ENCODE measurements at places on chromosomes 13 and 19.
A peak's percentile ranks its signal among the peaks of the same experiment; 100 is the strongest.

DNA sequence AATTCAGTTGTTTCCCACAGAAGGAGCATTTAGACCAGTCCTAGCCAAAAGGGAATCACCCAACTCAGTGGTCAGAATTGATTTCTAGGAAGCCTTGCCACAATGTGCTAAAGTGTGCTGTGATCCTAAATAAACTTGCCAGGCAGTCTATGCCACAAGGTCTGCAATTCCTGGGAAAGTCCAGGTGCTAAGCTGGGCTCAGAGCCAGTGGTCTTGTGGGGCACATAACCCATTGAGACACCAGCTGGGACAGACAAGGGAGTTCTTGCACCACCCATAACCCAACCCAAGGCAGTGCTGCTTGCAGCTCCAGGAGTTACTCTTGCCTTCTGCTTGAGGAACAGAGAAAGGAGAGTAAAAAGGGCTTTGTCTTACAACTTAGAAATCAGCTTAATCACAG is 489.5 kb upstream of the SPRY2 start:
- DNase-seq: no peak

GRCh38 chr19:14603990-14604387 is 21.1 kb downstream of the CLEC17A start:
- DNase-seq: no peak

DNA sequence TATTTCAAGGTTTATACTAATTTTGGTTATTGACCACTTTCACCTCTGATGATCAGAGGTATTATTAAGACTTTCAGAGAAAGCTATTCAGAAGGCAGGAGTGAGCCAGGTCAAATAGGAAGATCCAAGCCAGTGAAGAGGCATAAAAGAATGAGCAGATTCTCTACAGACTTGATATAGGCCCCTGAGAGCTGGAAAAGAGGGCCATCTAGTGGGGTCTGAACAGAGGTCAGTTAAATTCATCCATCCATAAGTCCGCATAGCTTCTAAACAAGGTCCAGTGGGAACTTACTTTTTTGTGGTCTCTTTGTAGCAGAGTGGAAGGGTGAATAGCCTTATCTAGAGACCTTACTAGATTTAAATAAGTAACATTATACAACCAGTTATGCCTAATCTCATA is 126.6 kb upstream of the UFM1 start:
- DNase-seq: no peak

DNA sequence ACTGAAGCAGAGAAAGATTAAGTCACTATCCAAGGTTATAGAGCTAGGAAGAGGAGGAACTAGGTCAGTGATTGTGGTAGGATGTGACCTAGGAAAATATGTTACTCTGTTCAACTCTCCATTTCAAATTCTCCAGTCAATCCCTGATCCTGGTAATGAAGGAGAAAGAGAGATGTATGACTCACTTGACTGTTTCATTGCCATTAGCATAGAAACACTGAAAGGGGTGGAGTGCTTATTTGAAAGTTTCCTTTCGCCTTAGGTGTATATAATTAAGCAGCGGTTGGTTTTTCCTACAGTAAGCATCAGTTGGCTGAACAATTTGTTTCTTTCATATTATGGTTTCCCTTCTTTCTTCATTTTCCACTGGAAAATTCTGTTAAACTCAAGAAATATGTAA is 198.1 kb upstream of the CSNK1A1L start:
- no peak for DNase-seq

DNA sequence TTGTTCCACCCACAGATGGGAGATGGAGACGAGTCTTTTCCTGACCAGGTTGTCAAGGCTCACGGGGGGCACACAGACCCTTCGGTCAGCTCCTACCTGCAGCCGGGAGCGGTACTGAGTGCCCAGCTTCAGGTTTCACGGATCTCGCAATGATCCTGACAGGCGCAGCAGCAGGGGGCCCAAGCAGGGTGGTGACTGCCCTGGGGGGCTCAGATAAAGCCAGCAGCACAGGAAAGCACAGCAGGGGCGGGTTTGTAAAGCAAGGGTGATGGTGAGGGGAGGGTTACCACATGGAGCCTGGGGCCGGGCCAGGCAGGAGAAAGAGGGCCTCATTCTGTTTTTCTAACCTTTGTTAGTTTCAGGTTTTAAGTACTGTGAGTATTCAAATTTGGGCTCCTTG is 41.7 kb upstream of the ATP11A start:
- no peak for DNase-seq

DNA sequence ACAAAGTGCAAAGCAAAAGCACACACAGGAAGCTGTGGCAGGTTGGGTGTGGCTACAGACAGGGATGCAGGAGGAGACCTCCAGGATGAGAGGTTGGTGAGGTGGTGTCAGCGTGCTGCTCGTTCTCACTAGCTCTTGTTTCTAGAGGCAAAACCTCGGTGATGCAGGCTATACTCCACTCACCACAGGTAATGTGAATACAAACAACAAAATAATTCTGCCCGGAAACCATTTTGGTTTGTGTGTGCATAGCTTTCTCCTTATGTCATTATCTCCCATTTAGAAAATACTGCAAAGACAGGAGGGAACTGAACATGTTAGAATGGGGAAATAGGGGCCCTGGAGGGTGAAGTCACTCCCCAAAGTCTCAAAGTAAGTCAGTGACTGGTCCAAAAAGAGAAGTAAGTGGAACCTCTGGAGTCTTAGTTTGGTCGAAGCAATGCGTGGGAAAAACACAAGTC is 9.4 kb downstream of the LCP1 start:
- no peak for DNase-seq

GRCh38 chr13:40819797-40820315 is 30.4 kb downstream of the SLC25A15 start:
- DNase-seq: no peak

DNA sequence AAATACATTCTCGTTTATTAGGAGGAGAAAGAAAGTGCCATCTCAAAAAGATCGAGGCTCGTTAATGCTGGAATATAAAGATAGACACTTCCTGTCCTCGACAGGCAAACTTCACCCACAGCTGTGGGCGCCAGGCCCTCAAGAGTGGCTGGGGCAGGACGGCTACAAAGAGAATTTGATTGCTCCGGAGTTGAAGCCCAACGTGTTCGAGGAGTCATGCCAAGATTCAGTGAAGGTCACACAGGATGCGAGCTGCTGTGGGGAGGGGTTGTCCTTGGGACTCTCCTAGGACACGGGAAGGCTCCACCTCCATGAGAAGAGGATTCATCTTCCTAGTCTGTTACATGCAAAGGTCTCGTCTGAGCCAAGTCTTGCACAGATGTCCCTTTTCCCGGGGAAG is 16.3 kb upstream of the PTPRS start:
- DNase-seq: no peak

GRCh38 chr19:55206664-55207500 is 2.4 kb downstream of the PTPRH start:
- peak; percentile 29 for DNase-seq

DNA sequence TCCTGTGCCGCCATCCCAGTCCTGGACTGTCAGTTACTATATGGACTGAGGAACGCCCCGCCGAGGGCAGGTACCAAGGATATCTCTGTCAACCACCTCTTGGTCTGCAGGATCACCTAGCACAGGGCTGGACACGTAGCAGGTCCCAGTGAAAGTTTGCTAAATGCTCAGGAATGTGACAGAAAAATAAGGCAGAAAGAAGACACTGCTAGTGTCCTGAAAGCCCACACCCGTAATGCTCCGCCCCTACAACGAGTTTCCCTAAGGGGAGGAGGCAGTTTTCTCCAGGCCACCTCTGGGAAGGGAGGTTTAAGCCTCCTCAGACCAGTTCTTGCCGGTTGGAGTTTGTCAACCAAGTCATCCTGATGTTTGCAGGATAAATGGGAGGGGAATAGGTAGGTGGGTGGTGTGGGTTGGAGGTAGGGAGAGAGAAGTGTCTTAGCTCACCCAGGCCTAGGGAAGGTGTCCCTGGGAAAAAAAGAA is 1.7 kb upstream of the SERTAD3 start:
- DNase-seq: no peak

DNA sequence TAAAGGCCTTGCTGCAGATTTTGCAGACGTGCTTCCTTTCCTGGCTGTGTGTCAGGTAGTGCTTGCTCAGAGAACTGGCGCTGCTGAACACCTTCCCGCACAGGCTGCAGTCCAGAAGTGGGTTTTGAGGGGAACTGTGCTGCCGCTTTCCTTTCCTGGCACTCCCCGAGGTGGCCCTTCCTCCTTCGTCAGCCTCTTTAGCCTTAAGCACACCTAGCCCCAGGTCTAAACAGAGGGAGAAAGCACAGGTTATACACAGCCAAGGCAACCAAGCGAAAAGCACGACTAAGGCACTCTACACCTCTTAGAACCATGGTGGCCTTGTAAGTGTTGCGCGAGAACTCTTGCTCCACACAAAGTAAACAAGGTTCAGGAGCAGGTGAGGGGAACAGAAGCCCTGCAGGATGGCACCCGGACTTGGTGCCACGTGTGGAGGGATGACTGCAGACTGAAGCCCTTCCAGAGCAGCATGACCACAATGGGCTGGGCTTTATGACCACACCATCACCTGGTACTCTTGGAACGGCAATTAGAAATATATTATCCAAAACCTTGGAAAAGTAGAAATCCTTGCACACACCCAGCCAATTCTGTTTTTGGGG is 23.6 kb downstream of the ZNF541 start:
- no peak for DNase-seq

GRCh38 chr13:34343413-34343940 is 525.5 kb downstream of the RFC3 start:
- DNase-seq: no peak

DNA sequence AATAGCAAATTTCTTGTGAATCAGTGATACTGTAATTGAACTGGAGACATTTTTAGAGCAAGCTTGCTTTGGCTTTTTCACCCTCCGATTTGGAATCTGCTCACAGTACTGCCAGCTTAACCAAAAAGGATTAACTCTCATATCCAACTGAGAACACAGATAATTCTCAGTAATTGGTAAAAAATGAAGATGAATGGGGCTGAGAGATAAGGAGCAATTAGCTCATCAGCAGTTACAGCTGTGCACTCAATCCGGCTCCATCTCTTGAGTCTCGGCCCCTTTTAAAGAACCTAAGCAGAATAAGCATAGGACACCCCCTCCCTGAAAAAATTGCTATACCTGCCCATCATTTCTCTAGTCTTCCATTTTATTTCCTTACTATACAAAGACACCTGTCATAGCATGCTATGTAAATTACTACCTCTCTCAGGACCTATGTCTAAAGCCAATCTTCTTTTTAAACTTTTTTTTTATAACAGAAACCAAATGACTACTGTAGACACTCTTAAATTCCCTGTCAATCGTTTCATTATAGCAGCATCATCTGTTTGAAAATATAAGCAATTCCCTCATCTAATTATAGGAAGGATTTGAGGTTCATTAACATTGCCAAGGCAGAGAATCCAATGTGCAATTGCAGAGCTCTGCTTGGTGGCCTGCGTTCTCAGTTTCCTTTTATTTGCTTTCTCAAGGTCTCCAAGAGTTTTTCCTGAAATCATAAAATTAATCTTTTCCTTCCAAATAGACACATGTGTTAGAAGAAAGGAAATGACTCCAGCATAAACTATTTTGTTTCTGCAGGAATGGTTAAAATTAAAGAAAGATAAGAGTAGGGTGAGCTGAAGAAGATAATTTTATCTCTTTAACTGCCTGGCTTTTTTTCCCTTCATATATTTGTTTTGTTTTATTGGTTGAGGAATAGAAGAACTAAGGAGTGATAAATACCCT is 242.1 kb downstream of the DACH1 start:
- no peak for DNase-seq

GRCh38 chr19:35279374-35279773 is 3.0 kb upstream of the HAMP start:
- no peak for DNase-seq

DNA sequence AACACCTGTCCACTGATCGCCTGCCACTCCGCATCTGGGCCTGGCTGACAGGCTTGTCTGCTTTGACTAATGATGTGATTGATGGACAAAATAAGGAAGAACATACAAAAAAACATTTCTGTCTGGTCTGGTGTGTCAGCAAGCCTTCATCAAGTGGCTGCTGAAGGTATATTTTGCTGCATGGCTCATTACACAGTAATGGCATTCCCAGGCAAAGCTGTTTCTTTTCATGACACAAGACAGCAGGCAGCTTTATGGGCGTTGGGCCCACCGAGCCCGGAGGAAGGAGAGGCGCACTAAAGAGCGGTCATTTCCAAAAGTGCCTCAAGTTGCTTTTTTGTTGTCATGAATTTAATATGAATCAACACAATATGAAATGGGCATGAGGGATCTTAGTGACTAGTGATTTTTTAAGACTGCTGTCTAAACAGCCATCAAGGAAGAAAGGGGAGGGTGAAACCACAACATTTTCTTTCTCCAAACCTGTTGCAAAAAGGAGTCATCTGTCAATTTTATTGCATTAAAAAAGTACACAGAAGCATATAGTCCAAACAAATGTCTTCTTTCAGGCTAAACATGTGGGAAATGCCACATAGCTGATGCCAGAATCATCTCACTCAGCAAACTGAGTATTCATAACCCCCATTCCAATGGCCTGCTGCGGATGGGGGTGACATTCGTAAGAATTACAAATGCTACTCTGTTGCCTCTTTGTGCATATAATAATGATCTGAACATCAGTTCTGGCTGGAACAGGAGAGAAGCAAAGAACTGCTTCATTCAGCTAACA is 476.6 kb downstream of the ZNF536 start:
- no peak for DNase-seq

DNA sequence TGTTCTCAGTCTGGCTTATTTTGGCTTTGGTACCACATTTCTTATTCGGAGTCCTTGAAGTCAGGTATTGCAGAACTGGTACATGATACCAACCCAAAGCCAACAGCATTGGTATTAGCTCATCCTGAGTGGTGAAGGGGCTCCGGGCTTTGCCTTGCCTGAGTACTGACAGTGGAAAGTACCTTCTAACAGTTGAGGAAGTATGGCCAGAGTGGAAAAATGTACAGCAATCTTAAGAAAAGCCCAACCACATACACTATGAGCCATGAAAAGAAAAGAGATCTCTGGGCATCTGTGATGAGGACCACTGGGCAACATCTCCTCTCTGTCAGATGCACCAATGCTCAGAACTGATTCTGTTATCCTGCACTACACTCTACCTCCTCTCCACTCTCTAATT is 8.3 kb downstream of the LCP1 start:
- DNase-seq: no peak

- DNase-seq: no peak
Measured at GRCh38 chr13:70817576-70817975, 709.3 kb upstream of the KLHL1 start.

- DNase-seq: no peak
Measured at GRCh38 chr19:35474104-35474503, 16.2 kb downstream of the KRTDAP start.

DNA sequence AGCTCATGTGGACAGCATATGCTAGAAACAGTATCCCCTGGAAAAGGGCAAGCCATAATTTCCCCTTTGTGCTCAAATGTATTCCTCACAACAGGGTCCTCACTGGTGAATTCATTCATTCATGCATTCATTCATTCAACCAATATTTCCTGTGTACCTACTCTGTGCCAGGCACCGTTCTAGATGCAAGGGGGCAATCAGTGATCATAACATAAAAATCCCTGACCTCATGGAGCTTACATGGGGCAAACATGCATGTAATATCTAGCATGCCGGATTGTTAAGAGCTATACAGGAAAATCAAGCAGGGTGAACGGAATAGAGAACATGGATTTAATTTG is 2.6 kb downstream of the RANBP3 start:
- DNase-seq: no peak

Measured in stimulated activated CD4-positive, alpha-beta T cell treated with anti-CD3 and anti-CD28 coated beads, Interleukin-2, amount 100 ng/mL, for 48 hours (primary cell).